Activated T-cell treated with anti-CD3 and anti-CD28 coated beads, Interleukin-2, amount 50 U/mL, for 4 hours (primary cell): ENCODE measurements at places on chromosomes 1 and 21. TPM values are rescaled to one million over a fixed set of nuclear protein-coding genes. Genes with fewer than 3 reads are reported as not detected.

Gene IRF6
- 0.11 TPM for total RNA-seq

Gene SLC37A1
- total RNA-seq: 16.3 TPM

Gene HTR1D
- total RNA-seq: not detected

Gene CYB561D1
- total RNA-seq: 10.6 TPM

GRCh38 chr1:245549996-245550719 is 395.4 kb downstream of the KIF26B start:
- DNase-seq: no peak

GRCh38 chr21:45699251-45699942 is 55.9 kb downstream of the PCBP3 start:
- DNase-seq: no peak

DNA sequence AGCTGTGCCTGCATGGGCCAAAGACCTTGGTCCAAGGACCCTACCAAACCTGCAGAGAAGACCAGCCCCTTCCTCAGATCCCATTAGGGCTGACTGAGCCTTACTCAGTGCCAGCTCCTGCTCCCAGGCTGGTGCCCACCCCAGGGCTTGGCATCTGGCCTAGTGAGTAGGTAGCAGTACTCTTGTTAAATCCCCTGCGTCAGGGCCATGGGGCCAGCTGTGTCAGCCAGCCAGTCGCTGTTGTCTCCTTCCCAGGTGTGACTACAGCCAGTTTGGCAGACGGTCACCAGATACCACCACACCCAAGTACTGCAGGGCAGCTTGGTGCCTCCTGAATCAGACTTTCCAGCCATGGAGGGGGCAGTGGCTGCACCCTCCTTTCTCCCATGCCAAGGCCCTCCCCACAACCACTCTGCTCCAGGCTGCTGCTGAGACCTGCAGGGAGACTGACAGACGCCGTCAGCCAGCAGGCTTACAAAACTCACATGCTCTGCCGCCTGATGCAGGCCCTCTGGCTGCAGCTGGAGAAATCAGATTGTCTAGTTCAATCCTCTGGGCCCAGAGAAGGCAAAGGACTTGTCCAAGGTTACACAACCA is 3.0 kb downstream of the TENT5B start:
- no peak for DNase-seq

DNA sequence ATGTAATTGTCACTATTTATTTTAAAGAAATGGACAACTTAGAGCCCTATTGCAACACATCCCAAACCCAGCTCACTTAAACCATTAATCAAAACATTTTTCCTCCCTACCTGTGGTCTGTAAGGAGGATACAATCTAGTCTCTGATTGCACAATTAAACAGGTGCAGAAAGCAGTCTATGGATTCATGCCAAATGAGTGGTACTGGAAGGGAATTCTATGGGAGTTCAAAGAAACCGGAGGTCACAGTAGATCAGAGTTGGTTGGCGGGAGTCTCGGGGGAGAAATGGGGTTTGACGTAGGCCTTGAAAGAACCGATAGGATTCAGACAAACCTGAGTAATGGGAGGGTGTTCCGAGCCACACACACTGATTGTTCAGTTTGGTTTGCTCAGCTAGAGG is 314.9 kb downstream of the KIF26B start:
- DNase-seq: no peak
